Upper lobe of right lung (tissue), 1 donor: ENCODE measurements at places on chromosomes 3 and 15.
A peak's percentile ranks its signal among the peaks of the same experiment; 100 is the strongest.

DNA sequence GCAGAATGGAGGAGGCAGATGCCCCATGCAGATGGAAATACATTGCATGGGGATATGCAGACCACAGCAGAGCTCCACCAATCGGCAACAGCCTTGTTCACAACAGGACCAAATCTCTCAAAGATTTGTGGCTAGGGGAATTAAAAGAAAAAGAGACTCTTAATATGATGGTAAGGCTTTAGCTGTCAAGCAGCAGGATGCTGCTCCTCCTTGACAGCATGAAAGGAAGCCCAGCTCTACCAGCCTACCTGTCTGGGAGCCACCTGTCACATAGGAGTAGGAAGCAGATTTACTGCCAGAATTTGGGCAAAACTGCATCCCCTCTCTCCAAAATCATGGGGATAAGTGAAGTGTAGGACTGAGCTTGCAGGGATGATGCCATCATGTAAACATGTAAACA is 769.6 kb upstream of the ARPP21 start:
- no peaks in the 10 kb centered on the region for H3K4me1 ChIP-seq
- H3K27ac ChIP-seq: no peak overlapping the region
- DNase-seq: no peak
- H3K27me3 ChIP-seq: no peaks in the 10 kb centered on the region
- no peaks in the 10 kb centered on the region for H3K36me3 ChIP-seq

DNA sequence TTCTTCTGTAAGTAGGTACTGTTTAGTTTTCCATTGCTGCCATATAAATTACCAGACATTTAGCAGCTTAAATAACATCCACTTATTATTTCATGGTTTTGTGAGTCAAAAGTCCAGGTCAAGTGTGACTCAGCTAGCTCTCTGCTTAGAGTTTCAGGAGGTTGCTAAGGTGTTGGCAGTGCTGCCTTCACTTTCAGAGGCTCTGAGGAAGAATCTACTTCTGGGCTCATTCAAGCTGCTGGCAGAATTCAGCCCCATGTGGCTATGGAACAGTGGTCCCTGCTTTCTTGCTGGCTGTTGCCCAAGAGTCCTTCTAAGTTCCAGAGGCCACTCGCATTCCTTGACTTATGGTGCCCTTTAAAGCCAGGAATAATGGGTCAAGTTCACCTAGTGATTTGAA is 4.5 kb downstream of the CFAP44 start:
- H3K4me1 ChIP-seq: no peaks in the 10 kb centered on the region
- H3K27ac ChIP-seq: no peak overlapping the region
- no peak for DNase-seq
- H3K4me3 ChIP-seq: no peak overlapping the region
- no peaks in the 10 kb centered on the region for H3K36me3 ChIP-seq

DNA sequence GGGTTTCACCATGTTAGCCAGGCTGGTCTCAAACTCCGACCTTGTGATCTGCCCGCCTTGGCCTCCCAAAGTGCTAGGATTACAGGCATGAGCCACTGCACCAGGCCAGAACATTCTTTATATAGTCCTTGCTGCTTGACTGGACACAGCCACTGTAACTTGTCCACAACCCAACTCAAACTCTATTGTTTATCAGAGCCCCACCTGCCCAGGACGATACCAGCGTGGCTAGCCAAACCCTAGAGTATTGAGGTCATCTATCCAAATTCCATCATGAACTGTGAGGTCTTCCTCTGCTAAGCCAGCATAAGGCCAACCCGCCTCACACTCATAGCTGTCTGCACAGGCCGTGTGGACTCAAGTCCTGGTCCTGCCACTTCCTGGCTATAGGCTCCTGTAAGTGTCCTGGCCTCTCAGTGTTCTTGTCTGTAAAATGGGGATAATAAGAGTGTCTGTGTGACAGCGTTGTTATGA is 63.9 kb downstream of the DAPK2 start:
- peaks cover 44% of the 10 kb centered on the region for H3K4me1 ChIP-seq
- no peak for DNase-seq
- H3K27me3 ChIP-seq: no peaks in the 10 kb centered on the region
- peaks cover 3% of the 10 kb centered on the region for H3K36me3 ChIP-seq

- H3K36me3 ChIP-seq: no peaks in the 10 kb centered on the region
- no peak overlapping the region for H3K4me3 ChIP-seq
- peak; percentile 21 for DNase-seq
- peaks cover 27% of the 10 kb centered on the region for H3K4me1 ChIP-seq
Measured at GRCh38 chr15:70505411-70505919, 257.9 kb downstream of the UACA start.

DNA sequence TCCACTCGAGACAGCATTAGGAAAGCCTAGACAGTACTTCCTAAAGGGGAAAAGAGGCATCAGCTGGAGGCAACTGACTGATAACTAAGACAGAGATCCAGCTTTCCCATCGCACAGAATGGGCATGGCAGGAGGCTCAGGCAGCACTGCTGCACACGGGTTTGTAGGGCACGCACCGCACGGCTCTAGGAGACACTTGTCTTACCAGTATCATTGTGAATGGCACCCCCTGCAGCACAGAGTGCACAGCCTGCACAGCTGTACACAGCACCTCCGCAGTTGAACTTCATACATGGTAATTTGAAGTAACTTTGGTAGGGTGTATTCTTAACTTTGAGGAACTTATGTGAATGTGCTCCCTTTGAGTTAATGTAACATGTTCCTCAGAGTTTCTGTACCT is 281.6 kb downstream of the PLCL2 start:
- no peaks in the 10 kb centered on the region for H3K4me1 ChIP-seq
- H3K4me3 ChIP-seq: no peak overlapping the region
- DNase-seq: no peak

DNA sequence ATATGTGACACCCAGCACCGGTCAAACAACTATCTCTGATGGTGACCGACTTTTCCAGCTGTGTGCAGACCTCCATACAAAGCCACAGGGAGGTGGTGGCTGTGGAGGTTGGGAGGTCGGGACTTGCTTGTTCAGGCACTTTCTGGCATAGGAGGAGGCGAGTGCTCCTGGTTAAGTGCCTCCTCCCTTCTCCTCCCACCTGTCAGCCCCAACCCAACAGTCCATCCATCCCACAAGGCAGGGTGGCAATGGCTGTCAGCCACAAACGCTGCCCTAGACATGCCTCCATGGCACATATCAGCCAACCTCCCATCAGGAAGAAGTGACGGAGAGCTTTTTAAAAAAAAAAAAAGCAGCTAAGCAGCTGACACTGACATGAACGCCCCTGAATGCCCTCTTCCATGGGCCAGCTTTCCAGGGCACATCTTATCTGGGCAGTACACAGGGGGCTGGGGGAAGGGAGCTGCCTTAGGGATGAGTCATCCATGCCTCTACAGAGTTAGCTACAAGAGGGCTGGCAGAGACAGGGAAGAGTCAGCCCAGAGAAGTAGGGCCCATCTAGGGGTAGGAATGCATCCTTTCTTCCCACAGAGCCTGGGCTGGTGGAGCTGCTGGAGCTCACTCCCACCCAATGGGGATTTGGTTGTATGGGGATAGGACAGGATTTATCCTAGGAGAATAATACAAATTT is 41.2 kb downstream of the CCDC12 start:
- H3K36me3 ChIP-seq: peaks cover 21% of the 10 kb centered on the region
- no peaks in the 10 kb centered on the region for H3K27me3 ChIP-seq
- H3K4me1 ChIP-seq: peaks cover 67% of the 10 kb centered on the region
- H3K27ac ChIP-seq: peak overlapping the region; percentile 75
- no peak for DNase-seq

DNA sequence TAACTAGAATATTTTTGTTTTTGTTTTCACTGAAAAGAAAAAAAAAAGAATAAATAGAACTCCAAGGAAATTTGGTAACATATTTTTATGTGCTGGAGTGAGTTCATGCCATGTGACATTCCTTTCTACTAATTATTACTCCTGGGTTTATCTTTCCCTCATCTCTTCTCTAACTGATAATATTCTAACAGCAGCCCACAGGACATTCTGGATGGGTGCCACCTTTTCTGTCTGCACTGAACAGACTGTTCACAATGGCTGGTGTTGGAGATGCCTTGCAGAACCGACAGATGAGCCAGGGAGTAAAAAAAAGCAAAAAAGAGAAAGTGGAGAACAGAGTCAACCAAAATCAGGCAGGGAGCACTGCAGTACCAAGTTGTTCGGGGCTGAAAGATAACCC is 151.3 kb downstream of the OR4M2 start:
- H3K27ac ChIP-seq: no peak overlapping the region
- no peaks in the 10 kb centered on the region for H3K36me3 ChIP-seq
- no peaks in the 10 kb centered on the region for H3K27me3 ChIP-seq
- H3K4me3 ChIP-seq: no peak overlapping the region
- DNase-seq: no peak

- no peaks in the 10 kb centered on the region for H3K36me3 ChIP-seq
- no peak overlapping the region for H3K4me3 ChIP-seq
- no peaks in the 10 kb centered on the region for H3K27me3 ChIP-seq
- no peaks in the 10 kb centered on the region for H3K4me1 ChIP-seq
Measured at GRCh38 chr3:143134471-143134870, 14.9 kb downstream of the CHST2 start.

DNA sequence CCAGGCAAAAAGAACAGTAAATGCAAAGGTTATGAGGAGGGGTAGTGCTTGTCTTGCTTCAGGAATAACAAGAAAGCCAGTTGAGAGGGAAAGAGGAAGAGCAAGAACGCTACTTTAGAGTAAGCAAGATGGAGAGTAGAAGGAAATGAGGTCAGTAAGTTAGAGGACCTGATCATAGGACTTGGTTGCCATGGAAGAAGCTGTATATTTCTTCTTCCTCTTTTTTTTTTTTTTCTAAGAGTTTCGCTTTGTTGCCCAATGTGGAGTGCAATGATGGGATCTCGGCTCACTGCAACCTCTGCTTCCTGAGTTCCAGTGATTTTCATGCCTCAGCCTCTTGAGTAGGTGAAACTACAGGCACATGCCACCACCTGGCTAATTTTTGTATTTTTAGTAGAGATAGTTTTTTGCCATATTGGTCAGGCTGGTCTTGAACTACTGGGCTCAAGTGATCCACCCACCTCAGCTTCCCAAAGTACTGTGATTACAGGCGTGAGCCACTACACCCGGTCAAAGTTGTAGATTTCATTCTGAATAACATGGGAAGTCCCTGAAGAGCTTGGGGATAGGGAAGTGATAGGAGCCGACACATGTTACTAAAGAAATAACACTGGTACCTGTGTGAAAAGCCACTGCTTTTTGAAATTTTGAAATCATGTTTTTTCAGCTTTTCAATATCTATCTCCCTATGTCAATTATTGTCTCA is 527.9 kb upstream of the NAALADL2 start:
- no peak overlapping the region for H3K27ac ChIP-seq
- peaks cover 3% of the 10 kb centered on the region for H3K4me1 ChIP-seq

DNA sequence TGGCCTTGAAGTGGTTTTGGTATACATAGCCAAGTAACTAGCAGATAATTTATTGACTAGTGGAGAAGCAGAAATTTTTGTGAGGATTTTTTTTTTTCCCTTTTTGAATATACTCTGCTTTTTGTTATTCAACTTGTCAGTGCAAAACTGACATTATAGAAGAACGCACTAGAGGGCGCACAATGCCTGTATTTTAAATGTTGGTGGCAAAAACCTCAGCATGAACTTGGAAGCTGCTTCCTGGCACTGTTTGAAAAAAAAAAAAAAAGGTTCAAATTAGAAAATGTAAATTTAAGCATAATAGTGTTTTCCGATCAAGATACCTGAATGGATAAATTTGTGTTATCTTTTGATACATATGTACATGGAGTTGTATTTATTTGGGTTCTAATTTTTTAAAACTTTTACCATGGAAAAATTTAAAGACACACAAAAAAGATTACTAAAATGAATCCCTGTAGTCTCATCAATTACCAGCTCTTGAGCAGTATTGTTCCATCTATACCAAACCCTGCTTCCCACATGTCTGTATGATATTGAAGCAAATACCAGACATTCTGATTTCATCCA is 56.0 kb downstream of the SLC25A26 start:
- DNase-seq: no peak
- H3K27me3 ChIP-seq: no peaks in the 10 kb centered on the region
- no peak overlapping the region for H3K27ac ChIP-seq

DNA sequence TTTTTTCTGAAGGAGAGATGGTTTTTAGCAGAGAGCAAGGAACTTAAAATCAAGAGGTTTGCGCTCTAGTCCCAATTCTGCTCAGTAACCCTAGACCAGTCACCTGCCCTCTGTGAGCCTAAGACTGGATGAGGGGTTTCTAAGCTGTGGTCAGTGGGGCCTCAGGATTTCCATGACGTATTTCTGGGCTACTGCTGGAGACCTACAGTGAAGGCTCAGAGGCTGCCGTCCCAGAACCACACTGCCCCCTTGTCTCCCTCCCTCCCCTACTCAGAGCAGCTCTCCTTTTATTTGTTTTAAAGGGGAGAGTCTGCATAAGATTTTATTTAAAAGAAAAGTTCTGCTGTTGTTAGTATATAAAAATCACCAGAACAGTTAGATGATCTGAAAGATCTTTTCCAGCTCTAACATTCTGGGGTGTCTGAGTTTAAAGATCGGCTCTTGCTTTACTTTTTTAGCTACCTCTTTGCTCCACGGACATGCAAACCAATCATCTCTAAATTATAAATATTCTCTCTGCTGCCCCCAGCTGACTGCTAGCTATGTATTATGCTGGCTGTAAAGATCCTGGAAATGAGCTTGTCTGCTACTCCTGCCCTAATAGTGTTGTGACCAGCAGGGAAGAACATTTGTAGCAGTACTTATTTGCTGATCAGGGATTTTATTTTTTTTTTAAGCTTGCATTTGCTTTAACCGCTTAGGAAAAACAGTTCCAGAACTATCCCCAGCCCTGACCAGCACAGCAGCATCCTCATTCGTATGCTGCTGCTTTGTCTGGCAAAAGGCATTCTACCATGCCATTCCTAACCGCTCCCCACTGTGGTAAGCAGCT is 28.6 kb upstream of the NDUFB4 start:
- H3K36me3 ChIP-seq: no peaks in the 10 kb centered on the region
- H3K4me1 ChIP-seq: no peaks in the 10 kb centered on the region
- H3K4me3 ChIP-seq: peak overlapping the region; percentile 11
- DNase-seq: no peak

DNA sequence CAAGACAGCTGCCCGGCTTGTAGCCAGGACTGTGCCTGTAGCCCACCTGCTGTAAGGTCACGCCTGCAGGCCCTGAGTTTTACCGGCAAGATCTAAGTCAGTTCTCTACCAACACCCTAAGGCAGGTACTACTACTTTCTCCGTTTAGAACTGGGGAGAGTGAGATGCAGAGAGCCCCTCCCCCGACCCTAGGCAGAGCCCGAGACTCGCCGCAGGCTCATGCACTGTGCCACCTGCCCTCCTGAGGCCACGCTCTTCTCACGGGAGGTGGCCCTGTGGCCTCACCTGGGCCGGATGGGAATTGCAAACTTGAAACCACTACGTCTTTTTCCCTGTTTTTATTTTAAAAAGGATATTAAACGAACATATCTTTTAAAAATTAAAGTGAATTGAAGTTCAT is 36.9 kb upstream of the PCSK6 start:
- no peaks in the 10 kb centered on the region for H3K36me3 ChIP-seq
- H3K27ac ChIP-seq: no peak overlapping the region
- H3K4me3 ChIP-seq: no peak overlapping the region
- H3K27me3 ChIP-seq: no peaks in the 10 kb centered on the region
- H3K4me1 ChIP-seq: peaks cover 17% of the 10 kb centered on the region
- no peak for DNase-seq

DNA sequence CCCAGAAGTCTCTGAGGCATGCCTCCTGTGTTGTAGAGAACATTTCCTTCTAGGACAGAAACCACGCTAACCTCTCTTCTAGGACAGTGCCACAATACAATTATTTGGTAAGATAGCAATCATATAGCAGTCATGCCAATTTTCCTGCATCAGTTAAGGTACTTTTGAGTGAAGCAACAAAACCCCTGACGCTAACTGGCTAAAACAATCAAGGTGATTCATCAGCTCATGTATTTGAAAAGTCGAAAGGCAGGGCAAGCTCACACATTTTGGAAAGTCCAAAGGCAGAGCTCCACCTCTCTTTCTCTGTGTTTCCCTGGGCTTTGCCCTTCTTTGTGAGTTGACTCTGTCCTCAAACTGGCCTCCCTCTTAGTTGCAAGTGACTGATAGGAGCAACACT is 10.1 kb downstream of the TERC start:
- no peaks in the 10 kb centered on the region for H3K4me1 ChIP-seq
- no peak overlapping the region for H3K27ac ChIP-seq
- H3K27me3 ChIP-seq: no peaks in the 10 kb centered on the region
- no peak for DNase-seq
